Epithelial cell of esophagus (primary cell): ENCODE measurements at places on chromosomes 5 and 9.
A peak's percentile ranks its signal among the peaks of the same experiment; 100 is the strongest.

GRCh38 chr5:67802766-67803165 is 412.8 kb upstream of the PIK3R1 start:
- DNase-seq, result no peak

- DNase-seq, result no peak
Measured at GRCh38 chr5:151037561-151038411, 17.4 kb downstream of the GPX3 start.

DNA sequence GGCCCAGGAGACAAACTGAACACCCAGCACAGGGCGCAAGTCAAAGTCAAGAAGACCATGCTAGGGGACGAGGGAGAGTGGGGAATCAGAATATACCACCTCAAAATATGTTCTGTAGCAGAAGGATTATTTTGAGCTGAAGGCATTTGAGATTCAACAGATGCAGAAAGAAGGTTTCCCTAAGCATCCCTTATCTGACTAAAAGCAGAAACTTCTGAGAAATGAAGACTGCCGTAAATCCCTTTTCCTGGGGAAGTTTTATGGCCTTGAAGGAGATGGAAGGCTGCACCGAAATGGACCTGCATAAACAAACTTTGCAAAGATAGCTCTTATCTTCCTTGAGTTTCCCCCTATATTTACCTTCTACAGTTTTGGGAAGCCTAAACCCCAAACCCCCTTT is 72.8 kb downstream of the PTTG1 start:
- DNase-seq, result no peak

DNA sequence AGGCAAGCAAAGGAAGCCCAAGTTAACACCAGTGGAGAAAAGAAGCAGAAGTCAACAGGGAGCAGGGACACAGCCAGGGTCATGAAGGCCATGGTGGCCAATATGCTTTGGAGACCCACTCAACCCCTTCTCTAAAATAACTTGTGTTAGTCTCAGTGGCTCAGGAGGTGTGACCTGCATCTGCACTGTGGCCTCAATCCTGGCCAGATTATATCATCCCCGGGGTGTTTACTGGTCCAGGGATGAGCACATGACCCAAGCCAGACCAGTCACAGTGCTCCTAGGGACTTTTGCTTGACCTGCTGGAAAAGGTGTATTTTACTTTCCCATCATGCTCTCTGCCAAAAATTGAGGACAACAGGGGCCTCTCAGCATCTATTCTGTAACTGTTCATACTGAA is 105.2 kb downstream of the DPYSL3 start:
- no peak for DNase-seq

DNA sequence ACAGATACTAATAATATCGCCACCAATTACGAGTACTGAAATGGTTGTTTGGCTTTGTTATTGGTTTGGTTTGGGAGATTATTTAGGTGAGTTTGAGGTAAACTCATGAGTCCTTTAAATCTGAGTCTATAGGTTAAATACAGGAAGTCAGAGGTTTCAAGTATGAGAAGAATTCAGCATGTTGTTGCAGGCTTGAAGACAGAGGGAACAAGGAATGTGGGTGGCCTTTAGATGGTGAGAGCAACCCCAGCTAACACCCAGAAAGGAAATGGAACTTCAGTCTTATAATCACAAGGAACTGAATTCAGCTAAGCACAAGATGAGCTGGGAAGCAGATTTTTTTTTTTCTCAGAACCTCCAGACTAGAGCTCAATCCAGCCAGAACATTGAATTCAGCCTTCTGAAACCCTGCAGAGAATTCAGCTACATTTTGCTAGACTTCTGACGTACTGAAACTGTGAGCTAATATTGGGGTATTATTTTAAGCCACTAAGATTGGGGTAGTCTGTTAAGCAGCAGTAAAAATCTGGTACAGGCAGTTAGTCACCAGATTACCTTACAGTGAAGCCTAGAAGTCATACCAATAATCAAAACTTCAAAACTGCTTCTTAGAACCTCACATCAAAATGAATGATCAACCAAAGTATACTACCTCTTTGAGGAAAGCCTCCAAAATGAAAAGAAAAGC is 216.0 kb upstream of the PUM3 start:
- peak; percentile 69 for DNase-seq

GRCh38 chr9:37938121-37938891 is 34.4 kb upstream of the SLC25A51 start:
- peak; percentile 83 for DNase-seq

DNA sequence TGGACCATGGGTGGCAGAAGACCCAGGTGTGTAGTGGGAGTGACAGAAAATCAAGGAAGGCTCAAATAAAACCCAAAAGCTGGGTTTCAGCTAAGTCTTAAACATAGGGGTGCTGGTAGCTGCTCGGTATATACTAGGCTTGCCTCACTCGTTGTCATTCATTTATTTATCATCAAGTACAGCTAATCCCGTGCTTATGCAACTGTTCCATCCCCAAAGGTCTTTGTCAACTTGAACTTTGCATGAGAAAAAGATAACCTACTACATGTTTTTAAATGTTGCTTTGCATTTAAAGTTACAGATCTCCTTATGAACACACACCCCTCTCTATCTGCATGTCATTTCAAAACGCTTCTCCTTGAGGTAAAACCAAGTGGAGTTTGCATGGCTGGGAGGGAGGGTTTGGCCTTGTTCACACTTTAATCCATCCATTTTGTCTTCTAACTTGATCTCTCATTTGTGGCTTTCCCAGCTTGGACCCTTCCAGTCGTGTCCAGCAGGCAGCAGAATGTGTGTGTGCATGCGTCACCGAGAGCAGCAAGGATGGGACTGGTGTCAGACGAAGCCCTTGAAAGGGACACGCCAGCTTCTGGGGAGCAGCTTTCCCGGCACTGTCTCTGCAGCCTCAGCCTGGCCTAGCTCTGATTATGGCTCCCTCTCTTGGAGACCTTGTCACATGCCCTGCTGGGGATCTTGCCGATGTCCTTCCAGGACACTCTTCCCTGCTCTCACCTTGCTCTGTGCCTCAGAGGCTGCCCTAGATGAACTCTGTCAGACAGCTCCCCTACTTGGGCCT is 133.5 kb downstream of the GADD45G start:
- no peak for DNase-seq

GRCh38 chr9:75797085-75797580 is 93.3 kb upstream of the PCSK5 start:
- peak; percentile 73 for DNase-seq

GRCh38 chr5:56327809-56328208 is 94.7 kb upstream of the ANKRD55 start:
- DNase-seq, result no peak

- DNase-seq, result no peak
Measured at GRCh38 chr9:120109242-120109641, 470.7 kb downstream of the CDK5RAP2 start.

DNA sequence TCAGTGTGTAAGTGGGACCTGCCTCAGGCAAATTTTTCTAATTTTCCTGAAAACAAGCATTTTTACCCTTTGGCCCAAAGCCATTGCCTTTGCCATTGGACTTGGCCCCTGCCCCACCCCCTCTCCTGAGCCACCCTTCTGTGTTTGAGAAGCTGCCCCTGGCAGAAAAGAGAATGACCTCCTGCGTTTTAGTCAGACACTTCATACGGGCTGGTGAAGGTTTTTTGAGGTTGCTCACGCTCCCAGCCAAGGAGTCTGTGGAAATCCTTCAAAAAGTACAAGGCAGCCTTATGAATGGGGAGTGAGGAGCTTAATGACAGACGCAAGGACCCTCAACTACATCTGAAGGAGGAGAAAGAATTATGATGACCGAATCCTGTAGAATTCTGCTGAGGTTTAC is 308.9 kb downstream of the SLIT3 start:
- no peak for DNase-seq

GRCh38 chr9:38649731-38650363 is 29.5 kb upstream of the ANKRD18A start:
- no peak for DNase-seq

GRCh38 chr9:102069969-102070368 is 331.5 kb upstream of the GRIN3A start:
- DNase-seq, result no peak

GRCh38 chr5:1400211-1400855 is 44.9 kb downstream of the SLC6A3 start:
- no peak for DNase-seq
